ENCODE measurements at places on chromosomes 6 and 20. TPM values are rescaled to one million over a fixed set of nuclear protein-coding genes. Genes with fewer than 3 reads are reported as not detected.

Gene FILIP1
- total RNA-seq, result 0.70 TPM

DNA sequence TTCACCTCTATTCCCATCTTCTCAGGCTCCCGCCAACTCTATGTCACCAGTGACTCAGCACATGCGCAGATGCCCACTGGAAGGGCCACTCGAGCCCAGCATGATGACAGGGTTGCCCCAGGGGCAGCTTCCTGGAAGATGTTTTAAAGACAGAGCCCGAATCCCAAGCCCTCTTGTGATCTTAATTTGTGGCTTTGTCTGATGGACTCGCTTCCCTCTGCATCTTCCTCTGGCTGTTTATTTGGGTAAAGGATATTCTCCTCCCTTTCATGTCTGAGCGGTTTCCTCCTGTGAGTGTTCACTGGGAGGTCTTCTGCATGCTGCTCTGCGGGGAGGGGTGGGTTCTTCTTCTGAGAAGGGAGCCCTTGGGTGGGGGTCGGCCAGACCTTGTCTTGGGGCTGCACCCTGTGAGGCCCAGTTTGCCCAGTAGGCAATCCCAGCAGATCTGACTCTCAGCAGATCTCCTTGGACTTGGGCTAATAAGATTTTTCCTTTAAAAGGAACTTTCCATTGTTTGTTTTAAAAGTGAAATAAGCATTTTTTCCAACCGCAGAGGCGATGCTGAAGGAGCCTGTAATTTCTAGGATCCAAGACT, 401.0 kb downstream of the CDC5L start:
- no peak overlapping the region for H3K27ac ChIP-seq
- H3K4me3 ChIP-seq, result no peak overlapping the region
- no peak for DNase-seq

GRCh38 chr6:170151321-170151771, 139.5 kb downstream of the DLL1 start:
- H3K4me1 ChIP-seq, result peaks cover 13% of the 10 kb centered on the region
- H3K27ac ChIP-seq, result peak overlapping the region; percentile 69
- DNase-seq, result peak; percentile 69

- H3K27me3 ChIP-seq, result no peaks in the 10 kb centered on the region
- H3K27ac ChIP-seq, result no peak overlapping the region
- H3K4me3 ChIP-seq, result no peak overlapping the region
- DNase-seq, result no peak
- no peaks in the 10 kb centered on the region for H3K4me1 ChIP-seq
Observed at GRCh38 chr6:11459079-11459610, 78.4 kb upstream of the TMEM170B start.

DNA sequence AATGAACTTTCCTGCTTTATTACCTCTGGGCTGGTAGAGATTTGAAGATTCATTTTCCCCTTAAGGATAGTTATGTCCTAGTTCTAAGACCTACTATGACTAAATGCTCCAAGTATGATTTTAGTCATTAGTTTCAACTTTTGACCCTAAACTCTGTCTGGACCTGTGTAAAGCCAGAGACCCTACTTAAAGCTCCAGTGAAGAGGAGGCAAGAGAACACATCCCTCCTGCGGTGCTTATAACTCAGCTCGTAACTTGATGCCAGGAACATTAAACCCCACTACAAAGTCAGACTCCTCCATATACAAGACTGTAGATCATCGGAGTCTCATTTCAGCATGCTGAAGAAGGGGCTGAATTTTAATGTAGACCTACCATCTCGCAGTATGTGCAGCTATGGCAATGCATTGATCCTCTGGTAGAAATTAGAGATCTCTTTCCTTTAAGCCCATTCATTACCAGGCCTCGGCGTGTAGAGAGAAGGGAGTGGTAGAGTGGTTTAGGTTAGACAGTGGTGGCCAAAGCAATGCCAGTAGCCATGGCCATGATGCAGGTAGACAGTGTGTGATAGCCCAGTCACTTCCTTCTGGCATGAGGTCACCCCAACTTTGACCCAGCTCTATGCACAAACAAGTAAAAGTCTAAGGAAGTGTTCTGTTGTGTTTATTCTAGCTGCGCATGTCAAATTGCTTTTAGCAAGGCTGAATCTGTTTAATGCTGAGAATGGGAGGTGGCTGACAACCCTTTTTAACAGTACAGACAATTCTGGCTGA, 34.8 kb upstream of the MYB start:
- H3K27ac ChIP-seq, result no peak overlapping the region
- no peaks in the 10 kb centered on the region for H3K4me1 ChIP-seq
- H3K4me3 ChIP-seq, result no peak overlapping the region
- H3K27me3 ChIP-seq, result peaks cover 4% of the 10 kb centered on the region
- H3K36me3 ChIP-seq, result no peaks in the 10 kb centered on the region
